ENCODE measurements at places on chromosomes 13 and 19. TPM values are rescaled to one million over a fixed set of nuclear protein-coding genes. Genes with fewer than 3 reads are reported as not detected.

KIR3DL1 gene
- not detected for total RNA-seq

XRCC1 gene
- 69.8 TPM for total RNA-seq

CBY2 gene
- not detected for total RNA-seq

GRCh38 chr13:114110091-114110829 lies 22.2 kb downstream of the RASA3 start:
- DNase-seq: no peak

DNA sequence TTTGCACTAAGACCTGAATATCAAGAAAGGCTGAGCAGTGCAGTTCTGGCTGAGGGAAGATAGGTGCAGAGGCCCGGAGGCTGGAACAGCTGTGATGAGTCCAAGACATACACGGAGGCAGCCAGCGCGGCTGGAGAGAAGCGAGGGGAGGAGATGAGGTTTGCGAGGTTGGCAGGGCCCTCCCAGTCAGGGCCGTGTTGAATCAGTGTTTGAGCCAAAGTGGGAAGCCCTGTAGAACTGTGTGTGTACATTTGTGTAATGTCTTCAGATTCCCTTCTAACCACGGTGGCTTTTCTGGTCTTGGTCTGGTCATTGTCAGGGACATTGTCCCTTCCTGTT lies 34.9 kb downstream of the PAK4 start:
- DNase-seq: no peak

GRCh38 chr13:106471957-106472543 lies 63.4 kb downstream of the EFNB2 start:
- DNase-seq: no peak

DNA sequence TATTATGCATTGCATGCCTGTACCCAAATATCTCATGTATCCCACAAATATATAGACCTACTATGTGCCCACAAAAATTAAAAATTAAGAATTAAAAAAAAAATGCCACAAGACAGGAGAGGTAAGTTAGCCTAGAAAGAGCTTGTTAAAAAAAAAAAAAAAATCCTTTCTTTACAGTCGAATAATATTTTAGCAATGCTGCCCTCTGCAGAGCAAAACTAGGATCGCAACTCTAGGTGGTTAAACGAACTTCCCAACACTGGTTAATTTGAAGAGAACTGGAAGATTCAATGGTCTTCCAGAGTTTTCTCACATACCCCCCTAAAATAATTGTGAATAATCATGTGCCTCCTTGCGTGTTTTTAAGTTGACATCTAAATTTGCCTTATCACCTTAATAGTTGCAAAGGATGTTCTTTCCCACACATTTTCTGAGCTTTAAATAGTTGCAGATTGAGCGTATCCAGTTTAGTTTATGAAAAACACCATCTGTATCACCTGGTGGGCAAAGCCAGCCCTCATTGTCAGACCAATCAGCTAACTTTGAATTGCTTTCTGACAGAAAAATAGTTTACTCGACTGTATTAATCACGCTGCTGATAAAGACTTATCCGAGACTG lies 47.4 kb upstream of the RCBTB2 start:
- DNase-seq: peak; percentile 57

GRCh38 chr13:21079761-21080592 lies 18.6 kb upstream of the LATS2 start:
- DNase-seq: no peak
